Esophagus muscularis mucosa (tissue), 4 donors: ENCODE measurements at places on chromosomes 7 and 10. TPM values are rescaled to one million over a fixed set of nuclear protein-coding genes. Genes with fewer than 3 reads are reported as not detected.

GRCh38 chr7:83821866-83822265 lies 172.9 kb upstream of the SEMA3E start:
- no peaks in the 10 kb centered on the region for H3K36me3 ChIP-seq
- no peak overlapping the region for H3K4me3 ChIP-seq
- H3K27me3 ChIP-seq: no peaks in the 10 kb centered on the region
- no peak overlapping the region for H3K27ac ChIP-seq
- no peaks in the 10 kb centered on the region for H3K4me1 ChIP-seq
- no peak for DNase-seq

- DNase-seq: no peak
- H3K4me1 ChIP-seq: peaks cover 25% of the 10 kb centered on the region
- H3K36me3 ChIP-seq: peaks cover 19% of the 10 kb centered on the region
- H3K4me3 ChIP-seq: no peak overlapping the region
- no peaks in the 10 kb centered on the region for H3K27me3 ChIP-seq
- no peak overlapping the region for H3K27ac ChIP-seq
Observed at GRCh38 chr10:103795634-103796270, 59.6 kb downstream of the SH3PXD2A start.

GRCh38 chr7:32048970-32049491 lies 21.2 kb downstream of the PDE1C start:
- H3K27ac ChIP-seq: no peak overlapping the region
- no peak overlapping the region for H3K4me3 ChIP-seq
- H3K4me1 ChIP-seq: peaks cover 22% of the 10 kb centered on the region
- no peaks in the 10 kb centered on the region for H3K27me3 ChIP-seq

The LBX1 gene
- not detected for total RNA-seq

The FXYD4 gene
- not detected for total RNA-seq

GRCh38 chr10:63396133-63396761 lies 69.5 kb downstream of the JMJD1C start:
- no peak overlapping the region for H3K4me3 ChIP-seq
- H3K27ac ChIP-seq: no peak overlapping the region
- no peak for DNase-seq
- no peaks in the 10 kb centered on the region for H3K27me3 ChIP-seq

DNA sequence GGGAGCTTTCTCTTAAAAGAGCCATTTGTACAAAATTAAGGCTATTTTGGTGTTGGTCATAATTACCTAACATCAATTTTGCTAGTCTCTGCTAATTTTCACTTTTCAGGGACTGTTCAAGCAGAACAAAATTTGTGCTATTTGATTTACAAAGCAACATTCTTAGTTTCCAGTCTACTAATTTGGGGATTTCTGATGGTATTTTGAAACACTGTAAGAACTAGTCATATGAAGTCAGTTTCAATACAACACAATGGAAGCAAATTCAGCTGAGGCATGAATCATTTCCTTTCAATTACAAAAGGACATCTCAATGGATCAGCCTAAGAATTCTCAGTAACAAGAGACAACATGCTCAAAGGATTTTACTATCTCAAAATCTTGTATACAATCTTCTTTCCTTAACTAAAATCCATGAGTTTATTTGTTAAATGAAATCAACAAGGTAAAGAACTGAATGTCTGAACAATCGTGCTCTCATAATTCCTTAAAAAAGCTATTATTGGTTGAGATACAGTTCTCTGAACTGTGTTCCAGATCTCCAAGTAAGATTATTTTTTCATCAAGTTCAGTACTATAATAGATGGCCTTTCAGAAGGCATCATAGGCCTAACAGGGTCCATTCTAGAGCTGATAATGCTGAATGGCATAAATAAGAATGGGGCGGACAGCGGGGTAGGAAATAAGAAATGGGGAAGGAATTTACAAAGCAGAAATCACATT lies 144.6 kb downstream of the NRCAM start:
- no peaks in the 10 kb centered on the region for H3K4me1 ChIP-seq
- no peaks in the 10 kb centered on the region for H3K36me3 ChIP-seq
- no peak overlapping the region for H3K4me3 ChIP-seq
- H3K27me3 ChIP-seq: no peaks in the 10 kb centered on the region
- no peak for DNase-seq
- H3K27ac ChIP-seq: no peak overlapping the region

GRCh38 chr7:146773506-146773905 lies 656.9 kb downstream of the CNTNAP2 start:
- no peaks in the 10 kb centered on the region for H3K4me1 ChIP-seq
- DNase-seq: no peak
- no peak overlapping the region for H3K27ac ChIP-seq
- no peaks in the 10 kb centered on the region for H3K27me3 ChIP-seq

DNA sequence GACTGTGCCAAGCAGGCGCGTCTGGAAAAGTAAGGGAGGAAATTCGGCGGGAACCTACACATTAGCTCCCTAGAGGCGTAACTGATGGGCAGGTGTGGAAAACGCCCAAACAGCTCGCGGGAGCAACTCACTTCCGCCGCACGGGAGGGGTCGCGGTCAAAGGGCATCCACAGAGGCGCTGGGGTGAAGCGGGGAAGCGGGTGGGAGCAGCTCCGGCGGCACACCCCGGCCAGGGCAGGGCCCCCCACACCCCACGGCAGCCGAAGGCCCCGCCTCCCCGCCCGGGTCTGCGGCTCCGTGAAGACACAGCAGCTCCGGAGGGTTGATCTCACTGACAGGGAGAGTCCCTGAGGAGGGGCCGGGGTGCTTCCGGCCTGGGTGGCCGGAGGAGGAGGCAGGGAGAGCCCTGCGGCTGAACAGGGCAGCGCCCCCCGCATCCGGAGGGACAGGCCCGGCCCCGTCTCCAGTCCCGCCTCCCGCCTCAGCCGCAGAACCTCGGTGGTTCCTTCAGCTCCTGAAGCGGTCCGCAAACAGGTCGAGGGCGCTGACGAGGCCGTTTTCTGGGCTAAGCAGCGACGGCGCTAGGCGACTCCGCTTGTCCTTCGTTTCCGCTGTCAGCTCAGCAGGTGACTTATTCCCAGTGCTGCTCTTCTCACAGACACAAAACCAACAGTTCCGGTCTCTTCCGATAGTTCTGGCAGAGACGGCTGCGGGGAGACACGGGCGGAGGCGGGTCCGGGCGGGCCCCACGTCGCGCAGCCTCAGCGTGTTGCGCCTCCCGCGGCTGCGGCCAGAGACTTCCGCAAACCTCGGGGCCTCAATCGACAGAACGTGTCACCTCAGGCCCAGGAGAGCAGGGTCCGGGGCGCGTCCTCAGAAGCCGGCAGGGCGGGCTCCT lies 276.1 kb downstream of the DNAJB6 start:
- peaks cover 11% of the 10 kb centered on the region for H3K4me1 ChIP-seq
- DNase-seq: no peak
- peaks cover 13% of the 10 kb centered on the region for H3K27me3 ChIP-seq
- H3K36me3 ChIP-seq: no peaks in the 10 kb centered on the region

The UBN2 gene
- 8.9 TPM for total RNA-seq

The MALRD1 gene
- 7.5 TPM for total RNA-seq

- peaks cover 46% of the 10 kb centered on the region for H3K36me3 ChIP-seq
- H3K27me3 ChIP-seq: no peaks in the 10 kb centered on the region
- no peak overlapping the region for H3K27ac ChIP-seq
- no peak overlapping the region for H3K4me3 ChIP-seq
Observed at GRCh38 chr7:151007469-151007898, 16.7 kb downstream of the NOS3 start.

DNA sequence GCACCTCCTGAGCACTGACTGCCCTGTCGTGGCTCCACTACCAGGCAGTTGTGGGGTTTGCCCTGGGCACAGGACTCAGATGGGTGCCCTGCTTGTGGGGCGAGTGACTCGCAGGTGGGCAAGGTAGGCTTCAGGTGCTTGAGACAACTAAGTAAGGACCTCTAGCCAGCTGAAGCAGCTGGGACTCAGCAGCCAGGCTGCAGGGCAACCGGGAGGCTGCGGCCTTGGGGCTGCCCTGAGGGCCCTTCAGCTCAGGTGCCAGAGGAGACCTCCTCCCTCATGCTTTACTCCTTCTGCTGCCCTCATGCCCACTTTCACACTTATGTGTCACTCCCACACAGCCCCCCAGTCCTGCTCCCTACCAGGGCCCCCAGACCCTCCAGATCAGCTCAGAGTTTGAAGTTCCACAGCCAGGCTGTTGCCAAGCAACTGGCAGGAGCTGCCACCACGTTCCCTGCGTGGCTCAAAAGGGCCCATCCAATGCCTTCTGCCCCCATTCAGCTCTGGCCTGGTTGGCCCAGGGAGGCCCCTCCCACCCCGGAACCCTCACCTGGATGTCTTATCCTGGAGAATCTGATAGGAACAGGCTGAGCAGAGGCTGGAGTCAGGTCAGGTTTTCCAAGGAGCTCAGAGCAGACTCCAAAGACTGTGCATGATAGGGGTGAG lies 10.0 kb downstream of the TLX1 start:
- H3K27ac ChIP-seq: no peak overlapping the region
- no peak overlapping the region for H3K4me3 ChIP-seq
- no peaks in the 10 kb centered on the region for H3K36me3 ChIP-seq
- no peak for DNase-seq
- H3K4me1 ChIP-seq: peaks cover 13% of the 10 kb centered on the region

The GDF10 gene
- total RNA-seq: 32.0 TPM

The ENTPD1 gene
- 30.3 TPM for total RNA-seq

The LIPJ gene
- not detected for total RNA-seq

- no peak overlapping the region for H3K4me3 ChIP-seq
- H3K27me3 ChIP-seq: peaks cover 25% of the 10 kb centered on the region
- H3K4me1 ChIP-seq: peaks cover 10% of the 10 kb centered on the region
- no peak overlapping the region for H3K27ac ChIP-seq
- no peaks in the 10 kb centered on the region for H3K36me3 ChIP-seq
Observed at GRCh38 chr10:71132321-71132810, 80.0 kb upstream of the UNC5B start.

- H3K4me1 ChIP-seq: peaks cover 37% of the 10 kb centered on the region
- H3K27me3 ChIP-seq: no peaks in the 10 kb centered on the region
- H3K36me3 ChIP-seq: peaks cover 8% of the 10 kb centered on the region
- no peak for DNase-seq
- no peak overlapping the region for H3K4me3 ChIP-seq
Observed at GRCh38 chr10:11238893-11239292, 221.2 kb downstream of the CELF2 start.

The GPR37 gene
- 15.2 TPM for total RNA-seq

DNA sequence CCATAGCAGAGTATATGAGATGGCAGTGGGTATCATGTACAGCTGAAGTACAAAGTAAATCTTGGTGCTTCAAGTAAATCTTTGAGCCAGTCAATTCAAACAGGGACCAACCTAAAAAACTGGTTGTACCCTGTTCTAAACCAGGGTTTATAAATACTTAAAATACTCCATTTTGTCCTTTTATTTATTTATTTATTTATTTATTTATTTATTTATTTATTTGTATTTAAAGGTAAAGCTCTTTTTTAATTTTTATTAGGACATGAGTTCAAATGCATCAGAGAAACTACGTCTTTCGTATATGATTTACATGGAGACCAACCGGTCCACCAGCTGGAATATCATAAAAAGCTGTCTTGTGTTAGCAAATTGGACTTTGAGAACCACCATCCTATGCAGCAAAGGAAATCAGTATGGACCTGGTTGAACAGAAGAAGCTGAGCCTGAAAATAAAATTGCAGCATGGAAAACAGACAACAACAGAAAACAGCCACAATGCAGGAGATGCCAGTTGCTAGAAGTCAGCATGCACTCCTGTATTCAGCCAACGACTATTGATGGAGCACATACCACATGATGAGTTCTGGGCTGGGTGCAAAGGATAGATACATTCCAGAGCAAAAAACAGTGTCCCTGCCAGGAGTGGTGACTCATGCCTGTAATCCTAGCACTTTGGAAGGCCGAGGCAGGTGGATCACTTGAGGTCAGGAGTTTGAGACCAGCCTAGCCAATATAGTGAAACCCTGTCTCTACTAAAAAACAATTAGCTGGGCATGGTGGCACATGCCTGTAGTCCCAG lies 60.0 kb downstream of the PLXNA4 start:
- H3K4me3 ChIP-seq: no peak overlapping the region
- no peaks in the 10 kb centered on the region for H3K36me3 ChIP-seq
- H3K27ac ChIP-seq: no peak overlapping the region
- no peak for DNase-seq
- no peaks in the 10 kb centered on the region for H3K27me3 ChIP-seq

- H3K36me3 ChIP-seq: peaks cover 42% of the 10 kb centered on the region
- no peak overlapping the region for H3K27ac ChIP-seq
- no peaks in the 10 kb centered on the region for H3K27me3 ChIP-seq
- DNase-seq: no peak
Observed at GRCh38 chr10:73018632-73019031, 64.0 kb upstream of the PLA2G12B start.

- H3K27me3 ChIP-seq: no peaks in the 10 kb centered on the region
- no peak overlapping the region for H3K4me3 ChIP-seq
- no peaks in the 10 kb centered on the region for H3K4me1 ChIP-seq
- DNase-seq: peak; percentile 55
- no peaks in the 10 kb centered on the region for H3K36me3 ChIP-seq
- no peak overlapping the region for H3K27ac ChIP-seq
Observed at GRCh38 chr7:99822731-99823718, 4.8 kb upstream of the CYP3A43 start.

The TSPAN33 gene
- 5.0 TPM for total RNA-seq

DNA sequence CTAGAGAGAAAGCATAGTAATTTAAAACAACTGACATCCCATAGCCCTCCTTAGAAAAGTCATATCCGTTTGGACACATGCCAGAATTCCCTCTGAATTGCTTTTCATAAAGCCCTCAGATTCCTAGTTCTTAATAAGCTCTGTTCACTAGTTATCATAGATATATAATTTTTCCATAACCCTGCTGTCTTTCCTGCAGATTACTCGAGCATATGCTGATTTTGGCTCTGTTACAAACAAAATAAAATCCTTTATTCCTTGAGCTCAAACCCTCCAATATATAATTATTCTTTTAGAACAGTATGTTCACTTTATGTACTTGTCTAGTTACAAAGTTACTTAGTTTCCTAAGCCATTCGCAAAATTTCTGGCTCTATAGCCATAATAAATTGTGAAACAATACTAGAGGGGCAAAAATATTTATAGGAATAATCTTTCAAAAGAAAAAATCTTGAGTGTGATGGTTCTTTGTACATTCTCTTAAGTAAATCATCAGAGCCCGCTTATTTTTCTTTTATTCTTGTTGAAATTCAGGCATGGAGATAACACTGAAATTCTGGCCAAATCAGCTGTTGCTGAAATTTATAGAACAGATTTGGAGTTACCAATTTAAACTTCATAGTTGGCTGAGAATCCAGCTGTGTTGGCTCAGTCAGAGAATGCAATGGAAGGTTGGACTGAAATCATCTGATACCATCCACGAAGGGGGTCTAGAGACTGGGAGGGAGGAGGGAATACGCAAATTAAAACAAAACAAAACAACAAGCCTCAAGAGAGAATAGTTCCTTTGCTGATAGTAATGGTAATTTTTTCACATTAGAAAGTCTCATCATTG lies 146.1 kb upstream of the TMEM196 start:
- H3K36me3 ChIP-seq: no peaks in the 10 kb centered on the region
- H3K27ac ChIP-seq: peak overlapping the region; percentile 28
- no peak for DNase-seq
- no peaks in the 10 kb centered on the region for H3K27me3 ChIP-seq
- peaks cover 30% of the 10 kb centered on the region for H3K4me1 ChIP-seq

The WIPF3 gene
- total RNA-seq: 7.8 TPM

The SKIDA1 gene
- total RNA-seq: 1.2 TPM

- H3K4me3 ChIP-seq: no peak overlapping the region
- H3K27me3 ChIP-seq: no peaks in the 10 kb centered on the region
- no peak for DNase-seq
- H3K27ac ChIP-seq: no peak overlapping the region
- peaks cover 4% of the 10 kb centered on the region for H3K36me3 ChIP-seq
Observed at GRCh38 chr10:102003541-102003940, 52.4 kb downstream of the ARMH3 start.
